ENCODE measurements at places on chromosomes 2 and 18. TPM values are rescaled to one million over a fixed set of nuclear protein-coding genes. Genes with fewer than 3 reads are reported as not detected.

Gene CGREF1
- 1.3 TPM for total RNA-seq

Gene CNGA3
- under 0.01 TPM for total RNA-seq

Gene ZBTB7C
- under 0.01 TPM for total RNA-seq

Gene USP37
- total RNA-seq = 21.3 TPM

Gene POLR1A
- total RNA-seq = 55.3 TPM

Gene FAHD2B
- 4.3 TPM for total RNA-seq

Gene RFTN2
- 6.5 TPM for total RNA-seq

Gene INHA
- not detected for total RNA-seq

Gene GNAL
- total RNA-seq = 3.5 TPM

Gene IGFBP5
- 0.40 TPM for total RNA-seq

Gene ANO7
- total RNA-seq = 1.7 TPM

Gene TUBA3E
- not detected for total RNA-seq

Gene SKOR2
- total RNA-seq = not detected

Gene TACR1
- total RNA-seq = not detected

Gene PGAP1
- 26.9 TPM for total RNA-seq

Gene ABCB11
- 0.53 TPM for total RNA-seq

Gene AP1S3
- 3.7 TPM for total RNA-seq

Gene LIMS3
- 5.3 TPM for total RNA-seq

Gene CCDC74B
- 0.66 TPM for total RNA-seq

Gene CERKL
- not detected for total RNA-seq

Gene CFAP65
- not detected for total RNA-seq

Gene RGPD8
- 28.8 TPM for total RNA-seq

Gene ANKRD44
- total RNA-seq = 15.8 TPM

Gene PPM1B
- 31.7 TPM for total RNA-seq

Gene IL1RN
- not detected for total RNA-seq

Gene MORN2
- 22.2 TPM for total RNA-seq

Gene PROKR1
- total RNA-seq = not detected

Gene HOXD12
- total RNA-seq = not detected

Gene FTCDNL1
- 1.7 TPM for total RNA-seq

Gene VWA3B
- not detected for total RNA-seq

Gene MAP2
- total RNA-seq = 24.5 TPM

Gene POTEI
- 0.66 TPM for total RNA-seq

Gene TMEM169
- 0.07 TPM for total RNA-seq

Gene GAREM2
- 1.1 TPM for total RNA-seq

Gene TRAK2
- 48.5 TPM for total RNA-seq

Gene SRD5A2
- under 0.01 TPM for total RNA-seq

Gene ALLC
- total RNA-seq = not detected

Gene KCNS3
- total RNA-seq = 0.53 TPM

Gene NEU2
- not detected for total RNA-seq

Gene TMEM178A
- 0.80 TPM for total RNA-seq

Gene VSNL1
- total RNA-seq = not detected

Gene CHRNG
- total RNA-seq = not detected

Measured in thoracic aorta endothelial cell (primary cell).